Stimulated activated CD4-positive, alpha-beta T cell treated with anti-CD3 and anti-CD28 coated beads, TNF-alpha, amount 100 ng/mL, for 1 hour (primary cell): ENCODE measurements at places on chromosomes 3 and 15.

GRCh38 chr3:93969997-93970396 lies 3.7 kb downstream of the PROS1 start:
- DNase-seq = no peak

- no peak for DNase-seq
These were observed 377.0 kb downstream of the PLCL2 start for GRCh38 chr3:17261627-17262369.

DNA sequence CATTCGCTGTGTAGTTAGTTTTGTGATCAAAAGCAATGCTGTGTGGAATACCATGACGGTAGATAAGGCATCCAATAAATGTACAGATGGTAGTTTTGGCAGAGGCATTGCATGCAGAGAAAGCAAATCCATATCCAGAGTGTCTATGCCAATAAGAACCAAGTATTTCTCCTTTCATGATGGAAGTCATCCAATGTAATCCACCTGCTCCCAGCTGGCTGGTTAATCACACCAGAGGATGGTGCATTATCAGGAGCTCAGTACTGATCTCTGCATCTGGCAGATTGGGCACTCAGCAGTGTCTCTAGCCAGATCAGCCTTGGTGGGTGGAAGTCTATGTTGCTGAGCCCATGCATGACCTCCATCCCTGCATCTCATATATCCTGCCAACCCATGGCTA lies 677.7 kb upstream of the NECTIN3 start:
- no peak for DNase-seq

DNA sequence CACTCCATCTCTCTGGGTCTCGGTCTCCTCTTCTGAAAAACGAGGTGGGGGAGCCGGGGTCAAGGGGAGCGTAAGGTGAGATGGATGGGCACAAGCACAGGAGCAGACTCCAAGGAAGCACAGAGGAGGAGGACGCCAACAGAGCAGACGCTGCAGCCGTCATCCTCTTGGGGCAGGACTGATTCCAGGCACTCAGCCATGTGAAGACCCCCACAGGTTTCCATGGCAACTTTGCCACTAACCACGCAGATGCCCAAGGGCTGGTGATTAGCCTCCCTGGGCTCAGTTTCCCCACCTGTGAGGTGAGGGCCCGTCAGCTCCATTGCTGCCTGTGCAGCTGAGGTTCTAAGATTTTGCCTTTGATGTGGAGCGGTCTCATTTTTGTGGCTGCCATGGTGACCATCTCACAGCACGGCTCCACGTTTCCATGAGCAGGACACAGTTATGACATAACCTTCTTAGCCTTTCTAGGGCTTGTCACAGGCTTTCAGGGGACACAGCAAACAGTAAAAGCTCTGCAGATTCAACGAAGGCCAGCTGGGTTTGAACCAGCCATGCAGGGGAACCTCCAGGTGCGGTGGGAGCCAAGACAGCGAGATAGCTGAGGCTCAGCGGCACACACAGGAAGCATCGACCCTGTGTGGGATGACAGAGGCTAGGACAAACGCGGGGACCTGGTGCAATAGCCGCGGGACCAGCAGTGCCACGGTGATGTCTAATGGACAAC lies 170.3 kb downstream of the NUP210 start:
- DNase-seq = no peak

DNA sequence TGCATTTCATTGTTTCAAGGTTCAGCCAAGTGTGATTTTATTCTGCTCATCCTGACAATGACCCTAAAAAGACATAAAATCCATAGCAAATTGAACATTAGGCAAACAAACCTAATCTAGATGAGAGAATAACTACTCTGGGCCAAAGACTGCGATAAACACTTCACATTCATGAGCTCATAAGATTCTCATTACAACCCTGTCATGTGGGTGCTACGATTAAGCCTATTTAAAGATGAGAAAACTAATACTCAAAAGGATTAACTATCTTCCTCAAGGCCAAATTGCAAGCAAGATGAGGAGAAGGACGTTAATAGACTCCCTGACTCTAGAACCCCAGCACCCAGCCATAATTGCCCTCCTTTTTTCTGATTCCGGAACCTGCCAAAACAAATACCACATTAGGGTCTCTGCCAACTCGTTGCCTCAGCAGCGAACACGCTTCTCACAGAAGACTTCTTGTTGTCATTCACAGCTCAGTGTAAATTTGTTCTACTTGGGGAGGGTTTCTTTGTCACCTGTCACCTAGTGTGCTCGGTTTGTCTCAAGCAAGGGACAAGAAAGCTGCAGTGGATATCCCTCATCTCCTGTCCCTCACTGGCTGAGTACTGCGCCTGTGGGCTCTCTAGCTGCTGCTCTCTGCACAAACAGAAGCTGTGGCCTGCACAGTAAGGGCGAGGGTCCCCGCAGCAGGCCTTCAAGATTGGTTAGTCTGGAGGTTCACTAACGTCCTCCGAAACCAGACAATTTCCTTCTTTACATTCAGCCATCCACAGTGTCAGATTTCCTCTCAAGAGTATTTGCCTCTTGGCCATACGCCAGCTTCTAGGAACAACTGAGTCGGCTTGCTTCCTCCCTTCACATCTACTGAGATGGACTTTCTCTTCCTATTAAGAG lies 200.0 kb upstream of the UBE2E2 start:
- DNase-seq = no peak

DNA sequence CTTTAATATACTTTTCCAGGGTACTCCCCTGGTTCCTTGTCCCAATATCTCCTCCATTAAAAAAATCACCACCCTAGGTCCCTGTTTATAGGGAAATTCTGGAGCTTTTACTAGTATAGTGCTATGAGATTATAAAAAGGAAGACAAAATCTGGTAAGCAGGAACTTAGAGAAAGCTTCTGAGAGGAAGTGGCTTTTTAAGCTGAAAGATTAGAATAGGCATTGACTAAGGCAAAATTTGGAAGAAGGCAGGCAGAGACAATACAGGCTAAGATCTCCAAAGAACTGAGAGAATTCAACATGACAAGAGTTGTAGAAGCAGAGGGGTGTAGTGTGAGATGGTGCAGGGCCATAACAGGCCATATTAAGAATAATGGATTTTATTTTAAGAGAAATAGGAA lies 25.8 kb downstream of the SGO1 start:
- no peak for DNase-seq

DNA sequence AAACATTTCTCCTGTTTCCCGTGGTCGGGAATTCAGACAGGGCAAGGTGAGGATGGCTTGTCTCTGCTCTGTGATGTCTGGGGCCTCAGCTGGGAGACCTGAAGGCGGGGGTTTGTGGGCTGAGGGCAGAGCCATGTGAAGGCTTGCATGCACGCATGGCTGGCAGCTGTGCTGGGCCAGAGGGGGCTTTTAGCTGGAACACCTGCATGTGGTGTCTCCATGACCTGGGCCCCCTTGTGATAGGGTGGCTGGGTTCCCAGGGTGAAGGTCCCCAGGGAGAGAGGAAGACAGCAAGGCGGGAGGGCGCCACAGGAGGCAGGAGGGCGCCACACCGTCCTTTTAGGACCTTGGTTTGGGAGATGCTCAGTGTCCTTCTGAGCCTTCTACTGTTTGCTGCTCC lies 101.6 kb upstream of the PRR23E start:
- no peak for DNase-seq

DNA sequence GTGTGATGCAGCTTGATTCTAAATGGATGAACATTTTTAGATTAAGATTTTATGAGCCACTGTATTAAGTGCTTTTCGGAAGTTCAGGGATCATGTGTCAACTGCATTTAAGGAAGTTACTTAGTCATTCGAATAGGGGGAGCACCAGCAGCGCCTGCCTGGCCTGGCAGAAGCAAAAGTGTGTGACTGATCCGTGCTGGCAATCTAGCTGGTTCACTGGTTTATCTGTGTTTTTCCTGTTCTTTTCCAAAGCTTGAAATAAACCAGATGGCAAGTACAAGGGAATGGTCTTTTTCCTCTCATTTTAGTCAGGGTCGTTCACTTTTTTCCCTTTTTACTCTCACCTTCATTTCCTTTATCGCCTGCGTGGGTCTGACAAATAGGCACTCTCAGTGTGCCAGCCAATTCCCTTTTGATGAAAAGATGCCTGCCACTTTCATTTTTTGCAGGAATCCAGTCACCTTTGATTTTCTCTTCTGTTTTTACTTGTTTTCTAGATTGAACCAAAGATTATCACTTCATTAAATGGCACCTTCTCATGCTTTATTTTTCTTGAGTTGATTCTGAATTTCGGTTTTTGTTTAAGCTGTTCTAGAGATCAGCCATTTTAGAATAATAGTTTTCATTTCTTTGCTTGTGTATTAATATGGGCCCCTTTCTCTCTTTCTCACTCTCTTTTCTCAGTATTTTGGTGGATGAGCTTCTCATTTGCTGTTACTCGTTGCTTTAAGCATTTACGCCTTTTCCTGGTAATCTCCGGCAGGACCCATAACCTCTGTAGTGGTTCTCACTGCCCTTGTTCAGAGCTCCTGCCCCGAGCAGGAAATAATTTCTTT lies 2.8 kb downstream of the ABHD2 start:
- DNase-seq = peak; percentile 28

- no peak for DNase-seq
These were observed 112.2 kb downstream of the FBLN2 start for GRCh38 chr3:13661121-13661520.

GRCh38 chr15:85730001-85730820 lies 64.5 kb downstream of the KLHL25 start:
- no peak for DNase-seq

- no peak for DNase-seq
These were observed 65.5 kb downstream of the ARHGAP31 start for GRCh38 chr3:119359476-119360326.

DNA sequence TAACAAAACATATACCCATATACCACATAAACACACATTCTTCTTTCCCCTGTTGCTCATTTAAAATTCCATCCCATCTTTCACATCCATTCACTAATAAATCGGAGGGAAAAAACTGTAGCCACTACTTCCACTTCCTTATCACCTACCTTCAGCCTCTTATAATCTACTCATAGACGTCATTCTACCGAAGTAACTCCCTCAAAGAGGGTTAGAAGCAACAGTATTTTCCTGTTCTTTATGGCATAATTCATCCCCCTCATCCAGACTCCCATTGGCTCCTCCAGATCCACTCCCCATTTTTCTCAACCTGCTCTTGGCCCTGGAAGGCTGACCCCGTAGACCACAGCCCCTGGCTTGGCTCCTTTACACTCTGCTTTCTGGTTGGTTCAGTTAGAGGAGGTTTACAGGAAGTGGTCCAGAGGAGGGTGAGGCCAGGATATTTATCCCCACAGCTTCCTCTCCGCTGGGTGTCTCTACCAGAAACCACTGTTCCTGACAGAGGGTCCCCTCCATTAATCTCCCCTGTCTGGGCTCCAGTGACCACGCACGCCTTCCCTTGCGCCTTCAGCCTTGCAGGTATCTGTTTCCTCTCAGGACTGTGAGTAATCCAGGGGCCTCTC lies 46.3 kb downstream of the FMN1 start:
- DNase-seq = no peak

GRCh38 chr15:34161329-34161963 lies 48.5 kb downstream of the KATNBL1 start:
- DNase-seq = no peak

GRCh38 chr3:13451301-13451673 lies 28.8 kb upstream of the HDAC11 start:
- DNase-seq = no peak

DNA sequence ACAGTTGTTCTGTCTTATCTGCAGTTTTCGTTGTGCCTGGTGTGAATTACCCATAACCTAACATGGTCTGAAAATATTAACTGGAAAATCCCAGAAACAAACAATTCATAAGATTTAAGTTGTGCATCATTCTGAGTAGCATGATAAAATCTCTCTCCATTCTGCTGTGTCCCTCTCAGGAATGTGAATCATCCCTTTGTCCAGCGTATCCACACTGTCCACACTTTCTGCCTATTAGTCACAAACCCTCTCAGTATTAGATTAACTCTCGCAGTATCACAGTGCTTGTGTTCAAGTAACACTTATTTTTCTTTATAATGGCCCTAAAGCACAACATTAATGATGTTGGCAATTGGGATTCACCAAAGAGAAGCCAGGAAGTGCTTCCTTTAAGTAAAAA lies 203.2 kb downstream of the CGGBP1 start:
- DNase-seq = no peak

DNA sequence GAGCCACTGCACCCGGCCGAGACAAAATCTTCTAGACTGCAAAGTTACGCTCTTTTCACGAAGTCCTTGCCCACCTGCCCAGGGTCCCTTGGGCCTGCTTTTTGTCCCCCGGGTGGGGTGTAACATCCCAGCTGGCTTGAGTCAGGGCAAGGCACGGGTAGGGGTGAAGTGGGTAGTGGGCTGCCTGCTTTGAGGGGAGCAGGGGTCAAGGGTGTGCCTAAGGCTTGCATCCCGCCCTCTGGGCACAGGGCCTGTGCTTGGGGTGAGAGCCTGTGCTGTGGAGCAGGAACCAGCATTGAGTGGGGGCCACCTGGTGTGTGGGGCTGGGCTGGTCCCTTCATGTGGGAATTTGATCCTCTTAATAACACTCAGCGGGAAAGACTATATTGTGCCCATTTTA lies 74.6 kb downstream of the KLF13 start:
- DNase-seq = no peak

GRCh38 chr3:39903253-39903652 lies 93.8 kb downstream of the MYRIP start:
- DNase-seq = no peak

DNA sequence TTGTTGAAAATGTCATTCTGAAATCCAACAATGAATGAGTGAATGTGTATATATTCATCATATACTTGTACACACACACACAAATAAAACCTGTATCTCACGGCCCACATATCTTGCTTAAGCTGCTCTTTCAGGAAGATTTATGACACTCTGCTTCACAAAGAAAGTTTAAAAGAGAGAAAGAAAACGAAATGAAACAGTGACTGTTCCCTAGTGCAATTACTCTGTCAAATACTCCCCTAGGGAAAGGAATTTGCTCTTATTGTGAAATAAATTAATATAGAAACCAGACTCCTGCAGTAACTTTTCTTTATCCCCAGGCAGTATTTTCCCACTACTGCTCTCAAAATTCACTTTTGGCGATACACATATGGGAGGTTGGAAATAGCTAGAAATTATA lies 329.1 kb downstream of the VPS13C start:
- DNase-seq = no peak

- DNase-seq = no peak
These were observed 919.0 kb upstream of the ALCAM start for GRCh38 chr3:104447681-104448080.

GRCh38 chr15:81292523-81293001 lies 31.4 kb downstream of the STARD5 start:
- DNase-seq = no peak

GRCh38 chr3:186261638-186262037 lies 100.4 kb downstream of the DGKG start:
- DNase-seq = no peak

- no peak for DNase-seq
These were observed 61.6 kb downstream of the RAB7A start for GRCh38 chr3:128787256-128788253.

GRCh38 chr15:63040954-63041353 lies 1.6 kb upstream of the TPM1 start:
- DNase-seq = no peak

GRCh38 chr3:10469441-10470119 lies 35.8 kb downstream of the ATP2B2 start:
- DNase-seq = no peak

GRCh38 chr3:138051947-138052802 lies 42.2 kb downstream of the CLDN18 start:
- DNase-seq = no peak

GRCh38 chr3:67689806-67690205 lies 35.4 kb upstream of the SUCLG2 start:
- DNase-seq = no peak
